NCI-H2107 (cell line): ENCODE measurements at places on chromosomes 1 and 21.

DNA sequence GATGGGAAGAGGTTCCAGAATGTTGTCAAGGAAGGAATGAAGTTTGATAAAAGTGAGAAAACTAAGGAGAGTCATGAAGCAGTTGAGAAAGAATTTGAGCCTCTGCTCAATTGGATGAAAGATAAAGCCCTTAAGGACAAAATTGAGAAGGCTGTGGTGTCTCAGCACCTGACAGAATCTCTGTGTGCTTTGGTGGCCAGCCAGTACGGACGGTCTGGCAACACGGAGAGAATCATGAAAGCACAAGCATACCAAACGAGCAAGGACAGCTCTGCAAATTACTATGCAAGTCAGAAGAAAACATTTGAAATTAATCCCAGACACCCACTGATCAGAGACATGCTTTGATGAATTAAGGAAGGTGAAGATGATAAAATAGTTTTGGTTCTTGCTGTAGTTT, 142.8 kb downstream of the CDC7 start:
- no peak for DNase-seq

DNA sequence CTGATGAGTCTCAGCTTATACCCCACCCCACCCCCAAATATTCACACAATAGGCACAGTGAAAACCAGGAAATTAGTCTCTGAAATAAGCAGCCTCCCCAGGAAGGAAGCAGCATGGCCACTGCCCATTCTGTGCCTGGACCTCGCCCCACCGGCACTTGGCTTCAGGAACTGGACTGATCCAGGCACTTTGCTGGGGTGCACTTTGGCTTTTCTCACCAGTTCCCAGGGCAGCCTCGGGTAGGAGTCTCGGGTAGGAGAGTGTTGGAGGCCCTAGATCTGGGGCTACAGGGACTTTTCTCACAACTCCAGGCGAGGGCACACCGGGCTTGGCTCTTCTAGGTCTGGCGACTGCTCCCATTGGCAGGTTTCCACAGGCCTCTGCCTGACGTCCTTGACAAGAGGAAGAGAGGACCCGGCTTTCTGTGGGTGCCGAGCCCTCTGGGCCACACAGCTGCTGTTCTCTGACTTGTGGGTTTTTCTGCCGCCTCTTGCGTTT, 18.7 kb downstream of the ADARB1 start:
- DNase-seq = no peak

- no peak for DNase-seq
Observed at GRCh38 chr1:35675773-35676172, 34.4 kb upstream of the PSMB2 start.

- DNase-seq = no peak
Observed at GRCh38 chr21:41160036-41160435, 7.9 kb upstream of the BACE2 start.

DNA sequence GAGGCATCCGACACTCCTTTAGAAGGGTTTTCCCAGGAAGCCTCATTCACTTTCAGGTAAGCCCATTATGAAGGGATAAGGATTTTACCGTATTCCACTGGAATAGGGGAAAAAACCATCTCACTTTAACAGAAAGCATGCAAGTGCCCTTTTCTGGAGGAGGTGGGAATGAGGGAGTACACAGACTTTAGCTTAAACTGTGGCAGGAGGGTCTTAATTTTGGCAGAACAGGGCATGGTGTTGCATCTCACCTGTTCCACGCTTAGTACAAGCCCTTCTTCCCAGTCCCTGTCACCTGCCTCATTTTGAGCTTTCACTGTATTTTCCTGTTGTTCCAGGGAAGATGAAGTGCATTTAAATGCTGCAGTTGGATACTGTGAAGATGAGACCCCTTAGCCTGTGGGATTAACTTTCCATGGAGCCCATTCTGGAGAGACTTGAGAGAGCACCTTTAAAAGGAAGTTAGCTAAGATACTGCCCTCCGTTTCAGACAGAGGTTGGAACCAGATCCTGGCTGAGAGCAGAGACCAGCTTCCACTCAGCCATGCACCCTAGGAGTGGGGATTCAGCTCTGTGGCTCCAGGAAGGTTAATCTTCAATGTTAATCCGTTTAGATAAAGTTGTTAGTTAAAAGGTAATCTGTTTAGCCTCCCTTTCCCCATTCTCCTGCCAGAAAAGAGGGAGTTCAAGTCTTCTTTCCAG, 42.6 kb downstream of the PBX1 start:
- no peak for DNase-seq

GRCh38 chr1:184152434-184152898, 100.9 kb downstream of the TSEN15 start:
- DNase-seq = no peak

GRCh38 chr1:40844079-40844478, 18.1 kb downstream of the CITED4 start:
- DNase-seq = no peak

DNA sequence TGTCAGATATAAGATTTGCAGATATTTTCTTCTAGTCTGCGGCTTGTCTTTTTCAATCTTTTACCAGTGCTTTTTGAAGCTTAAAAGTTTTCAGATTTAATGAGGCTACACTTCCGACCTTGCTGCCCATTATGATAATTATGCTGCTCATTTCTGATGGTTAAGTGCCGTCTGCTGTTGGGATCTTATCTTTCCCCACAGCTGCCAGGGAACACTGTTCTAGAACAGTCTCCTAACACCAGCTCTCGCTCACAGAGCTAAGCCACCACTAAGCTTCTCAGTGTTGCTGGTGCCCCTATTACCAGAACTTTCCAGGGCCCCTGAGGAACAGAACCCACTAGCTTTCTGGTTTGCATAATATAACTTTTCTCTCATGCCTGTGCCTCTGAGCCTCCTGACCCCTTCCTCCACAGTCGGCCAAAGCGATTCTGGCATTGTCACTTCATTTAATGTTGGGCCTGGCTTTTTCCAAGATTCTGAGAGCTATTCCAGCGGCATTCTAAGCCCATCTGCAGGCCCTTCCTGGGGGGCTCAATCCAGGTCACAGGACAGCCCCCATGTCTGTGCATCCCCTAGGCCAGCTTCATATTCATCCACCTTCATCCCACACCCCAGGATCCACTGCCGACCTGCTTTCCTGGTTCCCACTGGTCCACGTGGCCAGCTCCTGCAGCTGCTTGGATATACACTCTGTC, 237.0 kb downstream of the PTPRU start:
- DNase-seq = no peak

GRCh38 chr1:66372522-66373101, 161.3 kb upstream of the SGIP1 start:
- no peak for DNase-seq

- no peak for DNase-seq
Observed at GRCh38 chr1:51671527-51672325, 54.8 kb downstream of the OSBPL9 start.

DNA sequence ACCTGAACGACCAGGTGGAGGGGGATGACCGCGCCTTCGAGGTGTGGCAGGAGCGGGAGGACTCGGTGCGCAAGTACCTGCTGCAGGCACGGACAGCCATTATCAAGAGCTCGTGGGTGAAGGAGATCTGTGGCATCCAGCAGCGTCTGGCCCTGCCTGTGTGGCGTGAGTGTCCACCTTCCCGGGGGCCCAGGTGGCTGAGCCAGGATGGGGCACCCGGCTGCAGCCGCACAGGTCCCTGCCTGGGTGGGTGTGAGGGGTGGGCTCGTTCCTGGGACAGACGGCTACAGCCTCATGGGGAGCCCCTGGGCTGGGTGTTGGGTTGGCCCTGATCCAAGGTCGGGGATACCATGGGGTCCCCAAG, 65.2 kb downstream of the TRIM11 start:
- DNase-seq = no peak

- no peak for DNase-seq
Observed at GRCh38 chr1:65424573-65424889, 4.1 kb downstream of the LEPR start.

DNA sequence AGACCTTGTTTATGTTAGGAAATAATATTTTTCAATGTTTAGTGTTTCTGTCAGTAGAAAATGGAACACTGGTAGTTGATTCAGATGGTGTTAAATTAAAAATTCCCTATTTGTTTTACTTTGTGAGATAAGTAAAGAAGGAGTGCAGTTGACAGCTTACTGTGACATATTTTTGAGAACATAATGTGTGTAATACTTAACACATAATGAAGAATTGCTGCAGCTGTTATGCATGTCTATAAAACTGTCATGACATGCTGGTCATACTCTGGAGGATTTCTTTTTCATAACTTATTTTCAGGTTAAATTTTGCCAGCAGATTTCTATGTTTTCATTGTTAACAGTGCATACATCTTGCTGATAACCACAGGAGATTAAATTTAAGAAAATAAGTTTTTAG, 296.1 kb downstream of the CTH start:
- no peak for DNase-seq

GRCh38 chr1:177913762-177914540, 55.9 kb downstream of the SEC16B start:
- peak; percentile 67 for DNase-seq

GRCh38 chr1:168799927-168800605, 71.1 kb upstream of the DPT start:
- DNase-seq = no peak

- no peak for DNase-seq
Observed at GRCh38 chr21:42171091-42172053, 47.6 kb upstream of the ABCG1 start.

DNA sequence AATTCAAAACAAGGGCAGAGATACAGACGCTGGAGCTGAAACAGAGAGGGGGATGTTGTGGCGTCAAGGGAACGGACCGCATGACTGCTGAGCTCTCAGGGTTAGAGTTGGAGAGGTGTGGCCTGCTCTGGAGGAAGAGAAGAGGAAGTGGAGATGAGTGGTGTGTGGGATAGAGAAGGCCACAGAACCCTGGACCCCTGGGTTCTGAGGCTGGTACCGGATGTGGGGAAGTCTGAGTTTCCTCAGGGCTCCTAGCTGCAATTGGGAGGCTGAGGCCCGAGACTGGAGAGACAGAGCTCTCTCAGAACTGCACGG, 1.8 kb downstream of the BCAN start:
- no peak for DNase-seq

DNA sequence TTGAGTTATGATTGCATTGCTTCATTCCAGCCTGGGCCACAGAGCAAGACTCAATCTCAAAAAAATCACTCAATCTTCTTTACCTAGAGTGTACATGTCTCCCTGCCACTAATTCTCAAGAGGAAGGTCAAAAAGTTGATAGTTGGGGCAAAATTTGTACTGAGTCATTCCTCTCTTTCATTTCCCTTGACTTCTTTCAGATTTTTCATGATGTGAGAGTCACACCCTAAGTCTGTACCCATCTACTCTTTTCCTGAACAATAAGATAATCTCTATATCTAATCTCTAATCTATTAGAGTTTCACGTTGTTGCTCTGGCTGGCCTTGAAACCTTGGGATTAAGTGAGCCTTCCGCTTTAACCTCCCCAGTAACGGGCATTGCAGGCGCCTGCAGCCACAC, 1.1 kb upstream of the BRDT start:
- no peak for DNase-seq

DNA sequence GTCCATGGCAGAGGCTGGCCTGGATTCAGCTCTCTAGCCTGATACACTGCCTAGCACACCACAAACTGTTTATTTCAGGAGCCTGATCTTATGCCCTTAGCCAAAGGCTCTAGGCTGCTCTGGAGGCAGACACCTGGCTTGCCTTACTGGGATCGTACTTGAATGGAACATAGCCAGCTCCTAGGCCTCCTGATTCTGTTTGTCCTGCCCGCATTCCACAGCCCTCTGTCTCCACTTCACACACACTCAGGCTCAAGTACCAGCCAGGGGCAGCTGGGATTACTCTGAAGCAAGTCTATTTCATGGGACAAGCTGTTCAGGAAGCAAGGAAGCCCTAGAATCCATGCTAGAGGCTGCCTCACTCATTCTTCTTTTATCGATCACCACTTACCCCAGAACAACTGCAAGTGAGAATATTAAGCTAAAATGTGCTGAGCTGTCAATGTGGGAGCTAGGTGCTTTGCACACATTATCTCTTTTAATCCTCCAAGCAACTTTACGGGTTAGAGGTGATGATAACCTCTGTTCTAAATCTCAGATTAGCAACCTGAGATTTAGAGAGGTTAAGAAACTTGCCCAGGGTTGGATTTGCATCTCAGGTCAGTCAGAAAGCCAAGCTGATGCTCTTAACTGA, 31.1 kb upstream of the CYP4B1 start:
- peak; percentile 17 for DNase-seq

- DNase-seq = no peak
Observed at GRCh38 chr1:60904099-60904851, 178.1 kb upstream of the NFIA start.

DNA sequence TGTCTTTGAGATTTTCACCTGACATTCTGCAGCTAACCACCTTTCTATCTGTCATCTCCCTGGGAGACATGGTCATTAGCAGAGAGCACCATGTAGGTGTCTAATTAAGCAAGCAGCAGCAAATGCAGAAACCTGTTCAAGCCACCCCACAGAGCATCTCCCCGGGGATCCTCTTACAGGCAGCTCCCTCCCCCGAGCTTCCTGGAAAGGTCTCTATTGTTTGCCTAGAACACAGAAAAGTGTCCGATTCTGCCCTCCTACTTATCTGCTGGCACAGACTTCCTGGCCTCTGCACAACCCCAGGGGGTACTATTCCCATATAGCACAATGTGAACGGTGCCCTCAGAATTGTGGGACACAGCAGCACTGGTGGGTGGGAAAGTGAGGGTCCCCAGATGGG, 46.1 kb downstream of the PLEKHA6 start:
- peak; percentile 81 for DNase-seq

GRCh38 chr21:14716761-14717396, 170.8 kb upstream of the SAMSN1 start:
- no peak for DNase-seq

DNA sequence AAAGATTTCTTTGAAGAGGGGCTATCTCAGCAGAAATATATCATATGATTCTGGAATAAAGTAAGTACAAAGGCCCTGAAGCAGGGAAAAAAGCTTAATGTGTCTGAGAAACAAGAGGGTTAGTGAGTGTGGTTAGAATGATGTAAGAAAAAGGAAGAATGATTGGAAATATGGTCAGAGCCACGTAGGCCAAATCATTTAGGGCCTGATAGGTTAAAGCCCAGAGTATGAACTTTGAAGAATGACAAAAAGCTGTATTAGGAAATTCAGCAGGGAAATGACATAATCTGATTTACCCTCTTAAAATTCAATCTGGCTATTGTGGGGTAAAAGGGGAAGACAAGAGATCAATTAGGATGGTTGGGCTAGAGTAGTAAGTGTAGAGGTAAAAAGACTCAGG, 69.0 kb upstream of the MUTYH start:
- no peak for DNase-seq

DNA sequence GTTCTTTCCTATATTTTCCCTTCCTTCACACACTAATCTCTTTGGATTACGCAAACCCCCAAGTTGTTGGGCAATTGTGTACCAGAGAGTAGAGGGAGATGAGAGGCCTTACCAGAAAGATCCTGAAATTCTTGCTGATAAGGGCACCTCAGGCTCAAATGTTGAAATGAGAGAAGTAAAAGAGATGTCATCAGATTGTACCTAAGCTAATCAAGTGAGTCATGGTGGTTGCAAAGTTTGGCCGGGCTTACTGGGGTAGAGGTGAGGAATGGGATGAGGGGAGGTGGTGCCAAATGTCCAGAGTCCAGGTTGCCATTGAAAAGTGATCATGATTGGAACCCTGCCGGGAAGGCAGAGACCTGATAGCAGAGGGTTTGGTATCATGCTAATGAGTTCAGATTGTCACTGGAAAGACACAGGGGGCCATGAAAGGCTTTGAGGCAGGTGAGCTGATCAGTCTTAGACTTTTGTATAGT, 43.1 kb downstream of the OPTC start:
- no peak for DNase-seq
